ENCODE measurements at places on chromosomes 3 and 15. TPM values are rescaled to one million over a fixed set of nuclear protein-coding genes. Genes with fewer than 3 reads are reported as not detected.

GRCh38 chr15:61634837-61635236 lies 405.7 kb upstream of the RORA start:
- no peak for DNase-seq
- H3K4me1 ChIP-seq: no peaks in the 10 kb centered on the region
- H3K27me3 ChIP-seq: no peaks in the 10 kb centered on the region
- H3K36me3 ChIP-seq: no peaks in the 10 kb centered on the region

DNA sequence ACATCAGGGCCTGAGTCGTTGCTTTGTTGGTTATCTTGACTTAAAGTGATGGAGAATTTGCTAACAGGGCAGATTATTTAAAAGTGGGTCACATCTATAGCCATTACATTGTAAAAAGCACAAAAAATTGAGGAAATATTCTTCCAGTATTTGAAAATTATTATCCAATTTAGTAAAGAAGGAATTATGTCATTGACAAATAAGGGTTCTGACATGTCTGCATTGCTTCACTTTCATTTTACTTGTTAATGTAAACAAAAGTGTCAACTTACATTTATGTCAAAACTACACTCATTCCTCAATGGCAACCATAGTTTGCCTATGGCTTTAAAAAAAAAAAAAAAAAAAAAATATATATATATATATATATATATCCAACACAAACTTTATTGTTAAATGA lies 3.4 kb upstream of the PARP14 start:
- peaks cover 31% of the 10 kb centered on the region for H3K4me1 ChIP-seq
- no peak overlapping the region for H3K4me3 ChIP-seq
- H3K36me3 ChIP-seq: no peaks in the 10 kb centered on the region
- no peak for DNase-seq
- no peak overlapping the region for H3K27ac ChIP-seq
- H3K27me3 ChIP-seq: no peaks in the 10 kb centered on the region

- DNase-seq: no peak
- H3K27ac ChIP-seq: no peak overlapping the region
- H3K4me3 ChIP-seq: no peak overlapping the region
- no peaks in the 10 kb centered on the region for H3K36me3 ChIP-seq
- H3K4me1 ChIP-seq: no peaks in the 10 kb centered on the region
Measured at GRCh38 chr3:78861156-78861555, 906.6 kb downstream of the ROBO1 start.

- H3K4me3 ChIP-seq: no peak overlapping the region
- no peaks in the 10 kb centered on the region for H3K27me3 ChIP-seq
- peak; percentile 92 for DNase-seq
- no peaks in the 10 kb centered on the region for H3K36me3 ChIP-seq
Measured at GRCh38 chr3:184540777-184541681, 20.6 kb upstream of the EPHB3 start.

MKRN2OS gene
- not detected for total RNA-seq

VILL gene
- total RNA-seq: 19.9 TPM

ITIH3 gene
- total RNA-seq: not detected
